Activated CD8-positive, alpha-beta memory T cell treated with anti-CD3 and anti-CD28 coated beads for 48 hours (primary cell): ENCODE measurements at places on chromosomes 4 and X.

GRCh38 chr4:158042591-158043030, 130.2 kb downstream of the GASK1B start:
- DNase-seq: no peak

- no peak for DNase-seq
These were observed 26.3 kb downstream of the GPC3 start for GRCh38 chrX:133958997-133959688.

- no peak for DNase-seq
These were observed 48.4 kb upstream of the SPANXN4 start for GRCh38 chrX:142977128-142977914.

DNA sequence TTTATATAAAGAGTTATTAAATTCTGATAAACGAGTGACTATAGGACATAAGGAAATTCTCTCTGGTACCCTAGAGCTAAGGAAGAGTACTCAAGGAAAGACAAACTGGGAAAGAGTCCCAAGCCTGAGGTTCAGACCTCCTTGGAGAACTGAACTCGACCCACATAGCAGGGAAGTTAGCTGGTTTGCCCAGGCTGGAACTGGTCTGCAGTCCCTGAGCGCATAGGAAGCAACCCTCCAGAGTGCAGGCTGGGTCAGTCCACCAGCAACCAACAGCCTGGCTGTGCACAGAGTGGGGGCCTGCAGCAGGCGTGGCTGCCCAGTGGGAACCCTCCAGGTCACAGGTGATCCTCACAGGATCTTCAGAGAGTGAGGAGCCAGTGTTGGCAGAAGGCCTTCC, 114.1 kb downstream of the SOWAHB start:
- no peak for DNase-seq

DNA sequence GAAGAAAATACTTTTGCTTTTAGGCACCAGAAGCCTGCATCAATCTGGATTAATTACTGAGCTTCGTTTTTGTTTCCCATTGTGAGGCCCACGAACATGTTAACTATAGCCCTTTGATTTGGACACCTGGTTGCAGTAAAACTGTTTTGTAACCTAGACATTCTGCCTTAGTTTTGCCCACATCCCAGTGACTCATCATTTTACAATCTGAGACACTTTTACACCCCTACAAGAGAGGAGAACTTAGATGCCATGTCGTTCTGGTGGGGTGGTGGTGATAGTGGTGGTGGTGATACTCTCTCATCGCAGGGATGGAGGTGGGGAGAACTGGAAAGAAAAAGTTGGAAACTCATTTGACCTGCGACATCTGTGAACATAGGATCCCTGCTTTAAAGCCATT, 1257.2 kb downstream of the ADGRL3 start:
- no peak for DNase-seq

GRCh38 chrX:11290416-11291102, 2.7 kb upstream of the AMELX start:
- no peak for DNase-seq

DNA sequence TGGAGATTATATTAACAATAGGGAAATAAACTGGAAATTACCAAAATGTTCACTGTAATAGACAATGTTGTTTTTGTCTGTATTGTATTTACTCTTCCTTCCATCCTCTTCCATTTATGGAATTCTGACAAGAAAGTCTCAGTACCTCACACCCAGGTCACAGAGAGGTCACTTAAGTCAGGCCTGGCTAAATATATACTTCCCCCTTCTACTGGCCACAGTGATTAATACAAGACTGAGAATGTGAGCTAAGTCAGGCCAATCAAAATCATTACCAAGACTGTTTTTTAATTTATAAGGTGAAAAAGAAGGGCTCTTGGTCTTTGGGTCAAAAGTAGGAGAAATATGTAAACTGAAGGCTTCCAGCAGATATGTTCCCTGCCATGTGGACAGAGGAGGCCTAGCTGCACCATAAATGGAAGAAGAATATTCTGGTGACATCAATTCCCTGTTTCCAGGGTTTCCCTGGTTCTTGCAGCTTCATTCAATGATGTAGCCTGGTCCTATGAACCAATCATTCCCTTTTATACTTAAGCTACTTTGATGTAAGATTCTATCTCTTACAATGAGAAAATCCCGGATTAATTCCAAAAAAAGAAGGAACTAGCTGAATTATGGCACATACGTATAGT, 64.3 kb downstream of the LRBA start:
- DNase-seq: no peak

- no peak for DNase-seq
These were observed 25.6 kb upstream of the FRAS1 start for GRCh38 chr4:78031417-78031950.

DNA sequence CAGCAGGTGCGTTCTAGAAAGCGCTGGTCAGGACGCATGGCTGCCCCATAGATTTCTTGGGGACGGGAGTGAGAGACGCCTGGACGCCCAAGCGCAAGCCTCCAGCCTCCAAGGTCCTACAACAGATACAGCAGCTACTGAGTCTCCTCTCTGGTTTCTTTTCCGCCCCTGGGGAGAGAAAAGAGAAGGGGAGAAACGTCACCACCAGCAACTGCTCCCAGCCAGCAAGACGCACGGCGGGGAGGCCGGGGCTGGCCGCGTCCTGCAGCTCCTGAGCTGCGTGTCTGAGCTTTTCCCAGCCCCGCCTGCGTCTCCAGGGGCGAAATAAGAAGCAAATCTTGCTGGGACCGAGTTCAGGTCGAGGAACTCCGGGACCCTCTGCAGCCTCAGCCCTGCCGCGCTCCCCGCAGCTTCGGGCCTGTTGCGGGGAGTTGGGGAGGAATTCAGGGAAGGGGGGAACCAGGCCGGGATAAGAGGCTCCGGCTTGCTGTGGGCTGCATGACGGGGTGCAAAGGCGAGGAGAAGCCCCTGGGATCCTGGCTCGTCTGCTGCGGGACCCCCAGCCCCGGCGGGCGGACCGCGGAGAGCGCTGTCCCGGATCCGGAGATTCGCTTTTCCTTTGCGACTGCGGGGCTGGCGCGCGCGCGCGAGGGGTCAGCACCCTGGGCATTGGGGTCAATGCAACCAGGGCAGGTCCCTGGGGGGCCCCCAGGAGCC, 6.8 kb upstream of the SHOX start:
- no peak for DNase-seq

- DNase-seq: no peak
These were observed 1.3 kb upstream of the RGS12 start for GRCh38 chr4:3291411-3291968.

DNA sequence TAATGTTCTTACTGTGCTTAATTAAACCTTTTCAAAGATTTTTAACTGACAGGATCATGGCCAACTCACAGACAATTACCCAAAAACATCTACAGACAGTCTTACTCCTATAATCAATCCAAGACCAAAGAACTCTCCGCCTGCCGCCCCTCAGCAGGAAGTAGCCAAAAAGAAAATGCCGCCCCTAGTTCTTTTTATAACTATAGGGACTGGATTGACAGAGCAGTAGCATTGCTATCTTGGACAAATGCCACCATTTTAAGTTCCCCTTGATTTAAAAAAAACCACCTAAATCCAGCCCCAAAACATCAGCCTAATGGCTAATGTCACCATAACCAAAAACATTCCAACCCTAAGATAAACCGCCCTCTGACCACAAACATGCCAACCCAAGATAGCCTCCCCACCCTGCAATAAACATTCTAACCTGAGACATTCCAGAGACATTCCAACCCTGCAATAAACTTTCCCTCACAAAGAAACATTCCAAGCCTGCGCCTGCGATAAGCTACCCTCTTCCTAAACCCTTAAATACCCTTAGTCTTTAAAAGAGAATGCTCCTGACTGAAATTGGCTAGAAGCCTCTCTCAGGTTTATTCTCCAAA, 77.0 kb downstream of the COQ2 start:
- DNase-seq: no peak

GRCh38 chr4:6095023-6095752, 77.0 kb upstream of the C4orf50 start:
- DNase-seq: no peak

- DNase-seq: no peak
These were observed 49.2 kb downstream of the MFAP3L start for GRCh38 chr4:169976951-169977350.

GRCh38 chr4:2298532-2298991, 36.7 kb upstream of the MXD4 start:
- DNase-seq: no peak

DNA sequence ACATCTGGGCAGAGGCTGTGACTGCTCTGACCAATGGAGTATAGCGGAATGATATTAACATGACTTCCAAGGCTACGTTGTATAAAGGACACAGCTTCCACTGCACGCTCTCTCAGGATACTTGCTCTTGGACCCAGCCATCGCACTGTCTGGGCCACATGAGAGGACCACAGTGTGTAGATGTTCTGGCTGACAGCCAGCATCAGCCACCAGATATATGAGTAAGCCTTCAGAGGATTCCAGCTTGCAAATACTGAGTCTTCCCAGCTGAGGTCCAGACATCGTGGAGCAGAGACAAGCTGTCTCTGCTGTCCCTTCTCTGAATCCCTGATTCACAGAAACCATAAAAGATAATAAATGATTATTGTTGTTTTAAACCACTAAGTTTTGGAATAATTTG, 146.8 kb upstream of the USP9X start:
- DNase-seq: no peak

DNA sequence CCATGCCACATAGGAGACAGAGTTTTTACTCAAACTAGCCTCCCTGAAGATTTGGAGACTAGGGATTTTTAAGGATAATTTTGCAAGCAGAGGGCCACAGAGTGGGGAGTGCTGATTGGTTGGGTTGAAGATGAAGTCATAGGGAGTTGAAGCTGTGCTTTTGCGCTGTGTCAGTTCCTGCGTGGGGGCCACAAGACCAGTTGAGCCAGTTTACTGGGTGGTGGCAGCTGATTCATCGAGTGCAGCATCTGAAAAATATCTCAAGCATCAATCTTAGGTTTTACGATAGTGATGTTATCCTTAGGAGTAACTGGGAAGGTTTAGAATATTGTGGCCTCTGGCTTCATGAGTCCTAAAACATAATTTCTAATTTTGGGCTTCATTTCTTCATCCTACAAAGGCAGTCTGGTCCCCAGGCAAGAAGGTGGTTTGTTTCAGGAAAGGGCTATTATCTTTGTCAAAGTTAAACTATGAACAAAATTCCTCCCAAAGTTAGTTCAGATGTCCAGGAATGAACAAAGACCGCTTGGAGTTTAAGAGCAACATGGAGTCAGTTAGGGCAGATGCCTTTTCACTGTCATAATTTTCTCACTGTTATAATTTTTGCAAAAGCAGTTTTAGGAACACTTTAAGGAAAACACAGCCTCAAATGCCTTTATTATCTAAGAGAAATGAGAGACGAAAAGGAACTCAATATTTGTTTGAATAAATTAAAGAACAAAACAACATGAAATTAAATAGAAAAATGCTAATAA, 960.8 kb upstream of the PRKX start:
- no peak for DNase-seq

DNA sequence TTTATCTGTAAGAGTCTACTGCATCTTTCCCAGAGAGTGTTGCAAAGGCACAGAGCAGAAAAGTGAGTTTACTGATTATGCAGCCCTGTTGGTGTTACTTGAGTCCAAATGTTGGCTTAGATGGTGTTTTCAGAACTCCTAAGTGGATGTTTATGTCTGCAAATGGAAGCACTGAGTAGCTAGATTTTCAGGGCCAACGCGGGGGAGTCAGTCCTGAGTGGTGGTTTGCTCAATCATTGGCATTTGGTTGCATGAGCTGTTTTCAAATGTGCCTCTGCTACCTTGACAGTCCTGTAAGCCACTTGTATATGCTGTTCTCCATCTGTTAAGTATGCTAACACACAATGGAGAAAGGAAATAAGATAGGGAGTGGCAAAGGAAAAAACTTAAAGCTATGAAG, 45.4 kb downstream of the MAMLD1 start:
- DNase-seq: no peak

- no peak for DNase-seq
These were observed 21.0 kb upstream of the TBC1D14 start for GRCh38 chr4:6888506-6889071.

DNA sequence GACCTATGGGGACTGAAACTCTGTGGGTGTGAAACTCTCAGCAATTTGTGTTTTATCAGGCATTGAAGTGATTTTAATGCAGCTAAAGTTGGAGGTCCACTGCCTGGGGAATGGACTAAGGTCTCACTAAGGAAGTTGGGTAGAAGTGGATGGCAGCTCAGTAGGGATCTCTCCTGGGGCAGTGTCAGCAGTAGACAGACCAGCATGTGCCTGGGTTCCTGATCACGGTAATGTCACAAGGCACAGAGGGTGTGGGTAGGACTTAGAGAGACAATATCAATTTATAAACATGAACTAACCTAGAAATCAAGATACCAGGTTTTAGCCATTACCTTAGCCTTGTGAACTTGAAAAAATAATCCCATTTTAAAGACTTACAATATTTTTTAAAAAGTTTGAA, 380.3 kb upstream of the LCORL start:
- no peak for DNase-seq

DNA sequence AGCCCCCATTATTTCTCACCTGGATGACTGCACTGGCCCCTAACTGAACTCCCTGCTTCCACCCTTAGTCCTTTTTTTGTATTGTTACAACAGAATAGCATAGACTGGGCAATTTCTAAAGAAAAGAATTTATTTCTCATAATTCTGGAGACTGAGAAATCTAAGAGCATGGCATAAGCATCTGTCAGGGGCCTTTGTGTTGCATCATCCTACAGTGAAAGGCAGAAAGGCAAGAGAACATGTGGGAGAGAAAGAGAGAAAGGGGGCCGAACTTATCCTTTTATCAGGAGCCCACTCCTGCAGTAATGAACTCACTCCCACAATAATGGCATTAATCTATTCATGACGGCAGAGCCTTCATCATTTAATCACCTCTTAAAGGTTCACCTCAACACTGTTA, 122.1 kb downstream of the EFNB1 start:
- DNase-seq: no peak

GRCh38 chrX:50081282-50081889, 119.4 kb downstream of the AKAP4 start:
- no peak for DNase-seq

DNA sequence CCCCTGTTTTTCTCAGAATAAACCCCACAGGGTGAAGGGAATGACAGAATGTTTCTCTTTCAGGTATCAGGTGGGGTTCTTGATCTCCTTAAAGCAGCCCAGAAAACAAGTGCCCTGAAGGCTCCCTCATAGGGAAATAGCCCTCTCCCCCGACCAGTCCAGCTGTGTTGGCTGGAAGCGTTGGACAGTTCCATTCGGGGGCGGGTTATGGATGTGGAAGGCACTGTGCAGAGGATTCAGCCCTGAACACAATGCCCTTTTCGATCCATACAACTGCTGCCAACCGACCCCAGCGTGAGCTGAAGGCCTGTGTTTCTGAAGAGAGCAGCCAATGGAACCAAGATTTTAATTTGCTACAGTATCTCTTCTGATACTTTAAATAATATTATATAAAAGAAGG, 41.5 kb downstream of the SEL1L3 start:
- DNase-seq: no peak

GRCh38 chrX:143095321-143095720, 69.6 kb downstream of the SPANXN4 start:
- no peak for DNase-seq

GRCh38 chrX:101550362-101550750, at the start of gene ARMCX1:
Gene ARMCX1, plus strand, starts transcription at chrX:101550547. Its CDS starts 2,384 bp downstream, at chrX:101552931.
- DNase-seq: no peak

- no peak for DNase-seq
These were observed 549.7 kb downstream of the IL1RAPL1 start for GRCh38 chrX:29136904-29137303.

GRCh38 chrX:48974033-48974432, 2.4 kb upstream of the KCND1 start:
- DNase-seq: no peak

- no peak for DNase-seq
These were observed 289.3 kb upstream of the PABPC4L start for GRCh38 chr4:134490863-134491262.

- DNase-seq: no peak
These were observed 143.6 kb downstream of the TMEM164 start for GRCh38 chrX:110146521-110146920.

GRCh38 chr4:40055511-40055862, 1.2 kb upstream of the N4BP2 start:
- peak; percentile 32 for DNase-seq
